ENCODE measurements at places on chromosomes 6 and 20.

DNA sequence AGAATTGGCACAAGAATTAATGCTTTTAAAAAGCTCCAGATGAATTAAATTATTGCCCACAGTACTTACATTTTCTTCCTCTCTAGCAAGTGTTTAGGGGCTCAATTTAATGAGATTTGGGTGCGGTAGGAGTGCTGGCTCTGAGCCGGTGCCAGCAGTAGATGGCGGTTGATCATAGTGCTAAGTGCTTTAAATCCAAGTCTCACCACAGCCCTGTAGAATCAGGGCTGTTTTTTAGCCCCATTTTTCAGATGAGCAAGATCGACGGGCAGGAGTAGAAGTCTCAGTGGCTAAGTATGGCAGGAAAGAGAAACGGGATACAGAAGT lies 136.9 kb upstream of the SALL4 start:
- no peak for DNase-seq

GRCh38 chr20:38085026-38085425 lies 51.5 kb downstream of the RPRD1B start:
- DNase-seq = no peak

DNA sequence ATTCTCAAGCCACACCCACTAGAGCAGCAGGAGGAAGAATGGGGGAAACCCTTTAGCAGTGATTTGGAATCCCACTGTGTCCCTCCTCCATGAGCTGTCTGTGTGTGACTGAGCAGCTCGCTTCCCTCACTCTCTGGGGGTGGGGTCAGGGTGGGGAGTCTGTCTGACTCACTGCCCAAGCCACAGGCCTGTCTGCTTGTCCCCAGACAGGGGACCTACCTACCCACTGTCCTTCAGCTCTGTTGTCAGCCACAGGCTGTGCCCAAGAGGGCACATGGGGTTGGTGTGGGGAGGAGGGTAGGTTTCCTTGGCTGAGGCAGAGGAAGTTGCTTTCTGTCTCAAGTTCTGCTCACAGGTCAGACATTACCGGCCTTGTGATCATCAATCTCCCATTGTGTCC lies 127.0 kb downstream of the MAFB start:
- peak; percentile 41 for DNase-seq

DNA sequence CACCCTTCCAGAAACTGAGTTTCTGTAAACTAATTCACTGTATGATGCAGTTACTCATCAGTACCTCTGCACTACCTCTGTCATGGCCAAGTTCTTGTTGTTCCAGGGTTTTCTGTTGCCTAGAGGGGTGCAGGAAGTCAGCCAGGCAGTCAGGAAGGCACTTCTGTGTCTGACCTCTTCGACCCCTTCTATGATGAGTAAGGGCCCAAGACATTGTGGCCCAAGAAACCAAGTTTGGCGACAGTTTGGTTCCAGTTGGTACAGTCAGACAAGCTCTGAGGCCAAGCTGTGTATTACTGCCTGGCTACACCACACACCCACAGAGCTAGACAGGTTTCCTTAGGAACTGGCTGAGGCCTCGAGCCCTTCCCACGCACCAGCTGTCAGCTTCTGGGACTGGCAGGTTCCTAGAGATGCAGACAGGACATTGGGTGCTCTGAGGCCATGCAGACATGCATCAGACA lies 41.2 kb downstream of the TRAF3IP2 start:
- DNase-seq = peak; percentile 60

DNA sequence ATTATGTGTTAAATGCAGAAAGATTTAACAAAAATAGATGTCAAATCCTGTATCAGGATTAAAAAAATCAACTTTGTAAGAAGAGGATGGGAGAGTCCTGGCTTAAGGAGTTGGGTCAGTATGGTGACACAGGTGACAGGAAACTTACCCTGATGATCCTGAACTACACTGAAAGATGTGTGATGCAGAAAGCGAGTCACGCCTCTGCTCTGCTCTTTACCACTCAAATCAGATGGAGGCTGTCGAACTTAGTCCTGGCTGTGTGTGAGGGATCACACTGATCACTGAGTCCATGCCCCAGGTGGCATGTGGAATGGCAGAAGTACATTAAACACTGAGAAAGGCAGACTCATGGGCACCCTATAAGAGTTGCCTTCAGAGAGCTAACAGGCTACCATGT lies 92.9 kb downstream of the GJA10 start:
- DNase-seq = no peak

- peak; percentile 57 for DNase-seq
These were observed 54.3 kb downstream of the MYLIP start for GRCh38 chr6:16183187-16183664.

DNA sequence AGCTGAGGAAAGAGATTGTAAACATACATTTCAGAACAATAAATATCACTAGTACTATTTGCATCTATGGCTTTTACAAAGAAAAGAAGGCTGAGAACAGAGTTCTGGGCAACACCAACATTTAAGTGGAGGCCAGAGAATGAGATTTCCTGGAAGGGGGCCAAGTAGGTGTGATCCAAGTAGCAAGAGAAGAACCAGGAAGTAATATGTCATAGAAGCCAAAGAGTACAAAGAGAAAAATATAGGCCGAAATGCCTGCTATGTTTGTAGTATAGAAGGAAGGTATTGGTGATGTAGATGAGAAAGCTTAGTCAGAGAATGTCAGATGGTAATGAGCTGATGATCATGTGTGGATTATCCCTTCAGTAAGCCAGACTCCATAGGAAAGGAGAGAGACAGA lies 94.5 kb downstream of the PERP start:
- DNase-seq = no peak

GRCh38 chr6:124536842-124537191 lies 425.4 kb upstream of the RNF217 start:
- DNase-seq = no peak

- DNase-seq = no peak
These were observed 769 bp upstream of the TRPC4AP start for GRCh38 chr20:35093267-35093884.

GRCh38 chr6:14217728-14218518 lies 100.4 kb downstream of the CD83 start:
- no peak for DNase-seq

DNA sequence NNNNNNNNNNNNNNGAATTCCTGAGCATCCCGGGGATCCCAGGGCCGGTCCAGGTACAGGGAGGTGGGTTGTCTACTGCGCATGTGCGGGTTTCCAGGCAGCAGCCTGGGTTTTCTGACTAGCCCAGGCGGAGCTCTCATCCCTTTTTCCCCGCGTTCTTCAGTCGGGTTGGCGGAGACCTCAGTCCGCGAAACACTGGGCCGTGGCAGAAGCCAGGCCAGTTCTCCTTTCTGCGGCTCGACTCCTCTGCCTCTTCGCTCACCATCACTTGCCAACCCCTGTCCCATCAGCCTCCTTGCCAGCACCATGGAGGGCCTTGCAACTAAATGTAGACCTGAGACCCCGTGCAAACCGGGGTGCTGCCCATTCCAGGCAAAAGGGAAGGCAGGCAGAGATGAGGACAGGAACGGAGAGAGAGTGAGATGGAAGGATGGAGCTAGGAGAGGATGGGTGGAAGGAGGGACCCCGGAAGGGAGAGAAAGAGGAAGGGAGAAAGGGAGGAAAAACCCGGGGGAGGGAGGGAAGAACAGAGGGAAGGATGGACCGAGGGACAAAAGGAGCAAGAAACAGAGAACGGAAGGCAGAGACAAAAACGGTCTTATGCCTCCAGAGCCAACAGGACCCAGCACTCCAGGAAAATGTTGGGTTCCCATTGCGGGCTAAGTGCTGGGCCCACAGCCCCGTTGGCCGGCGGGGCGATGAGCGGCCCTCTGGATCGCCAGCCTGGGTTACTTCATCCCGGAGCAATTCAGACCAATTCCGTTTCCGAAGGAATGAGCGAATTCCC lies 445.4 kb upstream of the DEFB115 start:
- peak; percentile 59 for DNase-seq

DNA sequence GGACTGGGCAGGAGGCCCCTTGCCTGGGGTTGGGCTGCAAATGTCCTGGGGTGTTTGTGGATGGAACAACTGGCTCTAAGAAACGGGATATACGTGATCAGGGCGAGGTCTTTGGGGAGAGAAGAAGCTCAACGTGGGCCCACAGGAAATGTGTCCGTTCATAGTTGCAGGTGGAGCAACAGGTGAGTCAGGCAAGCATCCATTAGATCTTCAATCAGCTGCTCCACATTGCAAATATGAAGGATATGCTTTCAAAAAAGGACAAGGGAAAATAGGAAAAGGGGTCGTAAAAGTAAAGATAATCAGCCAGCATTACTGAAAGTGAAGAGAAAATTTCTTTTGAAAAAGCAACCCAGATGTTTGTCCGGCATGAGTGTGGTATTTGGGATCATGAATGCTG lies 251.0 kb downstream of the CDH4 start:
- no peak for DNase-seq

DNA sequence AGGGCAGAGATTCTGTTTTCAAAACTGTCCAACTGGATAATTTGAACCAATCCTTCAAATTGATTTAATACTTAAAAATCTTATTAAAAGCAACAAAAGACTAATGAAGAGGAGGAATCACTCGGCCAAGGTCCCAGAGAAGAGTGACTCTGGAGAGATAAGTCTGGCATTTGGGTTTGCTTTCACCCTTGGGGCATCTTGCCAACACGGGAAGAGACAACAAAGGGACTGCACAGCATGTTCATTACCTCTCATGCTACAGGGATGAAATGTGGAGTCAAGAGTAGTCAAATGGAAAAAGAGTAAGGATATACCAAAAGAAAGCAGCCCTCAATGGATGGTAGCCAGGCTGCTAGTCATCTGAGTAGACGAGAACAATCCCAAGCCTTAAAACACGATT lies 68.2 kb downstream of the KHDRBS2 start:
- DNase-seq = no peak

DNA sequence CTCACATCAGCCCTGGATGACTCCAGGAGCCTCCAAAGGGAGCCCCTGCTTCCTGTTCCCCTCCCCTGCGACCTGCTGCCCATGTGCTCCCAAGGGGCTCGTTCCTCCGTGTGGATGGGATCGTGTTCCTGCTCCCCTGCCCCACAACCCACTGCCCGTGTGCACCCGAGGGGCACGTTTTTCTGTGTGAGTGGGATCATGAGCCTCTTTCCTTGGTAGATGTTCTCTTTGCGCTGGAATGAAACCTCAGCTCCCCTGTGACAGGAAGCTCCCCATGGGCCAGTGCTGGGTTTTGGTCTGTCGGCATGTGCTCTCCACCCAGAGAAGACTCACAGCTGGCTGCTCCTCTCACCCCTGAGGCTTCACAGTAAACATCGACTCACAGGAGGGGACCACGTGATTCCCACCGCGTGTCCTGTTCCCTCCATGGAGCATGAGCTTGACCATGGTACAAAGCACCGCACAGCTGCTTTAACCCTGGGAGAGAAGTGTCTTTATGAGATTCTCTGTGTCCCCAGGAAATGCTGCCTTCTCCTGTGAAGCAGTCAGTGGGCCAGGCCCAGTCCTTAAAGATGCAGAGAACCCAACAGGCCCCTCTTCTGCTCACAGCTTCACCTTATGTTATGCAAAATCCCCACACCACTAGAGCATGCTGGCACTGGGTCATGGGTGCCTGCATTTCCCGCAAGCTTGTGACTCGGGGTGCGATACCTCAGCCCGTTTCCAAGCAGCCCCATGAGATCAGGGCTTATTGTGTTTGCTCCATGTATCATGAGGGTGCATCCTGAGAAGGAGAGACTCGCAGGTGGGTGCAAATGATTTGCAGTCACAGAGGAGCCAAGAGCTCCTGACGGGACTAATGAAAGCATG lies 215.1 kb downstream of the ERMARD start:
- DNase-seq = no peak

- DNase-seq = no peak
These were observed 19.5 kb upstream of the SLC22A7 start for GRCh38 chr6:43278524-43279078.

DNA sequence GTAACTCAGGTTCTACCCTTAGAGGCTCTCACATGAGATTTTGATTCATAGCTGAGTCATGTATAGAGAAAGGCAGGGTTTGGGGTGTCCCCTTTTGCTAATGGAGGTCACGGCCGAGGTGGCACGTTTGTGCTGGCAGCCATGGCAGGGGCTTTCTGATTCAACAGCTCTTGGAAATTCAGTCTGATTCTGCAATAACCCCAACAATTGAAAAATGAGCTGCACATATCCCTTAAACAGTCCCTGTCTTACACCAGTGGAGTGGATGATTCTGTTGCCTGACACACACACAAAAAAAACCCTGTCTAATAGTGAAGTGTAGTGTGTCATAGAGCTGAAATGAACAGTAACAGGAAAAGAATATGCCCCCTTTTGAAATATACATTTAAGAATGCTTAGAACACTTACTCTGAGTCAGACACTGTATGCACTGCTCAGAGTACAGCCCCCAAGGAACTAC lies 40.4 kb upstream of the ARG1 start:
- no peak for DNase-seq

DNA sequence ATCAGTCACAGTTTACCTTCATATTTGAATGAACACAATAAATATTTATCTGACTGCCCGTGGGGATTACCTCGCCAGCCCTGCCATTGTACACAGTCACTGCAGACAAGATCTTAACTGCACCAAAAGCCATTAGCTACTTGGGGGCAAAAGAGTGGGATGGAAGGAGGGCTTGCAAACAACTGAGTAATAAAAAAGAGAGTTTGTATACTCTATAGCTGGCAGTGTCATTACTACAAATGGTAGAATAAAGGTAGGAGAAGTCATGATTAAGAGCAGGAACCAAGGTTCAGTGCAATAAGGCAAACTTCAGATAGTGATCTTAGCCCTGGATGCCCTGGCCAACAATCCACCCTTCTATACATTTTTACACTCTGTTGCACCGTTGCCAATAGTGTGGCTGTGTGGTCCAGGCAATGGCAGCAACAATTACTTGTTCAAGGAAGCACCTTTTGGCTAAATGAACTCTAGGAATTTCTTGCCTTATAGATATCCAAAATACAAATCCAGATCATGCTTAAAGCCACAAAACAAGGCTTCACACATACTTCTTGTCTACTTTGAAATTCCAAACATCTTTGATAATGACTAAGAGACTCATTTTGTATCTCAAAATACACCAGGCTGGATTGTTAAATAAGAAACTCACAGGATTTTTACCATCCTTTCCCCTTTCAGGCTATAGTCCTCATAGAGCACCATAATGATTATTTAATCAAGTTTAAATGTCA lies 955.4 kb upstream of the ADGRB3 start:
- DNase-seq = no peak

GRCh38 chr6:6148192-6148815 lies 141.6 kb upstream of the NRN1 start:
- DNase-seq = no peak

DNA sequence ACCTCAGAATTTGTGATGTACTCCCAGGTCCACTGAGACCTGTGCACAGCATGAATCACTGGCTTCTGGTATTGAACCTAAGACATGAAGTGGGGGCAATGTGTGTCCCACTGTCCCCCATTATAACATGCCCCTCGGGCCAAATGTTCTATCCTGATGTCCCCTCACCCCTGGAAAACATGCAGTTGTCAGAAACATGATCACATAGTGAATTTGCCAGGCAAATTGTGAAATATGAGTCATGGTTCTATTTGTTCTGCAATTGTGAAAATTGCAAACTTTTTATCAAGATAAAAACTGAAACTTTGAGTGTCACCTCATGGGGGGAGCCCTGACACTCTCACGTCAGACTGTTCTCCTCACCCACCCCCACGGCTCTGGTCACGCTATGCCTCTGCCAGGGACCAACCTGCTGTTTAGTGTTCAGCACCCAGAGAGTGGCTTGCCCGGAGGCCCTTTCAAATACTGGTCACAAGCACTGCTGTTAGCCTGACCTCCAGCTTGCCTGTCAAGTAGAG lies 305.3 kb downstream of the CLIC5 start:
- no peak for DNase-seq
